ENCODE measurements at places on chromosomes 5 and 9.
A peak's percentile ranks its signal among the peaks of the same experiment; 100 is the strongest.

GRCh38 chr9:98667005-98667640 is 41.6 kb downstream of the GABBR2 start:
- no peak for DNase-seq

DNA sequence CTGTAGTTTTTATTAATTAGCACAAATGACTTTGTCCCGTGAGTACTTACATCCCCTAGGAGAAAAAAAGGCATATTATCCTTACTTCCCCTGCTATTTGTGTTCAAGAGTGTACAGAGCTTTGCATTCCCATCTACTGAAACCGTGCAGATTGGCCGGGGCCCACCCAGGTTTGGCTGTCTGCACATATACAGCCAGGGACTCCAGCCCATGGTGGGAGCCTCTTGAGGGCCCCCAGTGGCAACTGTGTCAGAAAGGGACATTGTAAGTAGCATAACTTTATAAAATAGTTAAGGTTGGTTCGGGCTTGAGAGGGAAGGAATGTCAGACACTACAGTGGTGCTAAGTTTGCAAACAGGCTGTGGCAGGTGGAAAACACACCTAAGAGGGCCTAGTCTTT is 24.7 kb downstream of the PHF2 start:
- DNase-seq, result no peak

GRCh38 chr5:94575196-94575595 is 43.2 kb downstream of the KIAA0825 start:
- DNase-seq, result no peak

DNA sequence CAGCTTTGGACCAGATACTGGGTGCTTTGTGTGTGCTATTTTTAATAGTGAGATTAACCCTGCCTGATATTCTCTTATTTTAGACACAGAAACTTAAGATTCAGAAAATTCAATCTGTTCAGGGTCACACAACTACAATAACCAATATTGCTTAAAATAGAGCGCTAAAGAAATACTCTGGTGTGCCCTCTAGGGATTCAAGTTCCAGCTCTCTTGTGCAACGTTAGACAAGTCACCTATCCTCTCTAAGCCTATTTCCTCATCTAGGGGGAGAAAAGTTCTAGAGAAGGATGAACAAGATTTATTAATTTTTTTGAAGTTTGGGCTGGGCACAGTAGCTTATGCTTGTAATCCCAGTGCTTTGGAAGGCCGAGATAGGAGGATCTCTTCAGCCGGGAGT is 2.1 kb upstream of the SCAI start:
- DNase-seq, result peak; percentile 61

GRCh38 chr5:112532654-112533360 is 113.7 kb upstream of the EPB41L4A start:
- no peak for DNase-seq

- no peak for DNase-seq
Observed at GRCh38 chr5:68533571-68534084, 318.1 kb downstream of the PIK3R1 start.

GRCh38 chr5:39578887-39579497 is 154.2 kb upstream of the DAB2 start:
- DNase-seq, result peak; percentile 13

DNA sequence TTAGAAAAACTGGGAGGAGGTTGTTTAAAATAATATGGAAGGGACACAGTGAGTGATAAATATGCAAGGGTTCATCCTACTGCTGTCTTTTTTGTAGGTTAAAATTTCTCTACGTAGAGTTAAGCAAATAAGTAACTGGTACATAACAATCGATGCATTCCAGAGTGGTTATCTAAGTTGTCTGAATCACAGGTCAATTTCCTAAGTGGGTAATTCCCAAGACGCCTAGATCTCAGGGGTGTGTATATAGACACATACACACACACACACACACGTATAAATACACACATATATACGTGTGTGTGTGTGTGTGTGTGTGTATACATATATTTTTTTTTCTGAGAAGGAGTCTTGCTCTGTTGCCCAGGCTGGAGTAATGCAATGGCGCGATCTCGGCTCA is 22.3 kb downstream of the CAAP1 start:
- peak; percentile 4 for DNase-seq

DNA sequence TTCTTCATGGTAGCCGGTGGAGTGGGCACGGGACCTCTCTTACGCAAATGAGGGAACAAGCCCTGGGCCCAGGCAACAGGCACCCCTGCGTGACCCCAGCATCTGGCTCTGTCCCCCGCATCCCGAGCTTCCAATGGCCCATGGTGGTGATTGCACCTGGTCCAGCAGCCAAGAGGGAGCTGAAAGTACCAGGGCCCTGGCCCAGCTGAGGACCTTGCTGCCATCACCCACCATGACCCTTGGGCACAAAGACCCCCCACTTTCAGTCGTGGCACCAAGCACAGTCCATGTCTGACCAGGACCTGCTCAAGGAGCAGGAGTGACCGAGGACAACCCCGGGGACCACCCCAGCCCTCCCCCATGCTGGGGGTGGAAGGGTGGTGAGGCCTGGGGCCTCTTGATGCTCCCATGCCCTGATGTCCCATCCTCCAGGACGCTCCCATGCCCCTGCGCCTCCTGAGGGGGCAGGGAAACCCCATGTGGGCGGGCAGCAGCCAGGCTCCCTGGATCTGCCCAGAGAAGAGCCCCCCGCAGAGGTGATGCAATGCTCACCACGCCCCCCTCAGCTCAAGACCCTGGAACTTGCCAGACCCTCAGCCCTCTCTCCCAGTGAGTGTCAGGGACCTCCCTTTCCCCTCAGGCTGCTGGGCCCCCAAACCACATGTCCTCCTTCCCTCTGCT is 123.9 kb downstream of the ADAMTS2 start:
- no peak for DNase-seq

DNA sequence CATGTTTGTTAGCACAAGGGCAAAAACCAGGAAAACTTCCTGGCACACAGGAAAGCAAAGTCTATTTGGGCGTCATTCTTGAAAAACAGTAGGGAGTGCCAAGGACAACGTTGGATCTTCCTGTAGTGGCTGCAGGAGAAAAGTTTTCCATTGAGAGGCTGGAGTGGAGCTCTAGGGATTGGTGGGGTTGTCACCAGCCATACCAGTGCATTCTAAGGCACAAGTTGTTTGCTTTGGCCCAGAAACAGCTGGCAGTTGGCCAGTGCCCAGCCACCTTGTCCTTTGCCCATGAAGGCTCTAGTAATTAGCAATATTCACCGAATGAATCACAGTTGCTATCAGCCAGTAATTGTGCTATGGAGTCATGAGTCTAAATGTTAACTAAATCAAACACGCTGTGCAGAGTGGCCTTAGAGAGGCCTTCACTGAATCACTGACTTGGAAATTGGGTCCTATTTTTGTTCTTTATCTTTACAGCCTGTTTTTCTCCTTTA is 26.4 kb downstream of the TNFSF15 start:
- DNase-seq, result peak; percentile 83

- no peak for DNase-seq
Observed at GRCh38 chr9:98598861-98599260, 109.9 kb downstream of the GABBR2 start.

- DNase-seq, result no peak
Observed at GRCh38 chr5:108638021-108638420, 109.7 kb upstream of the FER start.

- no peak for DNase-seq
Observed at GRCh38 chr5:175681968-175682340, 24.1 kb downstream of the HRH2 start.

- DNase-seq, result no peak
Observed at GRCh38 chr9:118940473-118940872, 428.8 kb downstream of the BRINP1 start.

GRCh38 chr5:57499262-57500050 is 16.8 kb upstream of the ACTBL2 start:
- DNase-seq, result peak; percentile 69

DNA sequence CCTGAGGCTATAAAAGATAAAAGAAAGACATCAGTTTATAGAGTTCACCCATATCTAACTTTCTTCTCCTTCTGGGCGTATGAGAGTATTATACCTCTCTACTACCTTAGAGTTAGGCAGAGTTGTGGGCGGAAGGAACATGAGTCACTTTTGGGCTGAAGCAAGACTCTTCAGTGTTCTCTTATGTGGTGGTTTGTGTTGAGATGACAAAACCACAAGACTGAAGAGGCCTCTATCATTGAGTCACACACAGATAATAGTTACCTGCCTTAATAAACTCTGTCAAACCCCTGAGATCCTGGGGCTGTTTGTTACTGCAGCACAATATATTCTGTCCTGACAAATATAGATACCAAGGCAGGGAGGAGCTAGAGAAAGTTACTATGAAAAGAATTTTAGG is 184.2 kb downstream of the EFNA5 start:
- DNase-seq, result peak; percentile 94

DNA sequence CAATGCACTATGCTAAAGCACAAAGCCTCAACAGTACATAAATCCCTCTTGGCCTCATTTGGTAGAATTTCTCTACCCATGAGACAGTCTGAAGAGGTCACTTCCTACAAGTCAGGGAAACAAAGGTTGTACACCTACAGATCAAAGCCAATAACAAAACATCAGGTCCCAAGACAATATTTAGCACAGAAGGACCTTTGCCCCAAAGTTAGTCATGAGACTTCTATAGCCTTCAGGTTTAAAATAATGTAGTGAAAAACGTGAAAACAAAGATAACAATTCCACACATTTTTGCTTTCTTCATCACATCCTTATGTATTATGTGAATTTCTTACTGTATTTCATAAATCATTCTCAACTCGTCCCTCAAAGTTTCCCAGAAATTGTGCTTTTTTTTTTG is 15.8 kb downstream of the AFF4 start:
- peak; percentile 6 for DNase-seq

GRCh38 chr5:81848362-81848880 is 97.5 kb upstream of the SSBP2 start:
- no peak for DNase-seq

- DNase-seq, result peak; percentile 96
Observed at GRCh38 chr5:122078116-122079110, at the start of gene LOX. TSS of gene LOX (minus strand) at chr5:122078259. CDS start at chr5:122077985, 274 bp downstream.

GRCh38 chr5:168438349-168438748 is 47.9 kb upstream of the RARS1 start:
- DNase-seq, result no peak

- DNase-seq, result peak; percentile 53
Observed at GRCh38 chr9:1008216-1008615, 31.8 kb downstream of the DMRT3 start.

- no peak for DNase-seq
Observed at GRCh38 chr5:10660135-10660534, 96.3 kb downstream of the ANKRD33B start.

DNA sequence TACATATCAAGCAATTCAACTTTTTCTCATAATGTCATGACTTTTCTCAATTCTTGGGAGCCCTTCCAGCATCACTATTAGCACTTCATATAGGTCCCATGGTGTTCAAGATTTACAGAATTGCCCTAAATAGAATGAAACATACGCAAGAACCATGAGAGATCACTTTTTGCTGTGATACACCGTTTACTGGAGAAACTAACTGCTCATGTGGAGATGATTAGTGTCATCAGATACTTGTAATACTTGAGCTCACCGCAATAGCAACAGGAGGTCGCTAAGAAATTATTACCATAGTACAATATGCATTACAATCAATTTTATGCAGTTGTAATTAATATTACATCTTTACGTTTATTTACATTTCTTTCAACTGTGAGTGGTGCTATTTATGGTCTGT is 4.8 kb upstream of the PCSK5 start:
- no peak for DNase-seq

DNA sequence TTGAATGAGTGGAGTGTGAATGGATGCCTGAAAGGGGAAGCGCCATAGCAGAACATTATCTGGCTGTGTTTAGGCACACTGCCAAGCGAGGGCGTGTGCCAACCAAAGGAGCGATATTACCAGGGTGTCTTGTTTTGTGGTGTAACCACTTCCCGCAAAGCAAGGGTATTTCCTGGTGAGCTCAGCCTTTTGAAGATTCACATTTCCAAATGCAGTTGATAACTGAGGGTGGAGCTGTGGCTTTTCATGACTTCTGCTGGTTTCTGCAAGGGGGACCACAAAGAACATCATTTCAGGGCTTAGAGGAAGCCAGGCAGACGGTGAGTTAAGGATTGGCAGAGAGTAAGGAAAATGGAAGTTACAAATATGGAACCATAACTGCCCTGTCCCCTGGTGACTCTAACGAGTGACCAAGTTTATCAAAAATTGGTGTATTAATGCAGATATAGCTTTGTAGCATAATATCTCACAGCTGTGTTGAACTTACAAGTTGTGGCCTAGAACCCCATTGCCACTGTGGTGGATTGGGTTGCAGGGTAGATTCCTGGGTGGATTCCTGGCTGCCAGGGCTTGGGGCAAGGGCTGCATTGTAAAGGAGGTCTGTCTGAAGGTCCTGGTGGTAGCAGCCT is 71.4 kb downstream of the RALGPS1 start:
- DNase-seq, result peak; percentile 97

DNA sequence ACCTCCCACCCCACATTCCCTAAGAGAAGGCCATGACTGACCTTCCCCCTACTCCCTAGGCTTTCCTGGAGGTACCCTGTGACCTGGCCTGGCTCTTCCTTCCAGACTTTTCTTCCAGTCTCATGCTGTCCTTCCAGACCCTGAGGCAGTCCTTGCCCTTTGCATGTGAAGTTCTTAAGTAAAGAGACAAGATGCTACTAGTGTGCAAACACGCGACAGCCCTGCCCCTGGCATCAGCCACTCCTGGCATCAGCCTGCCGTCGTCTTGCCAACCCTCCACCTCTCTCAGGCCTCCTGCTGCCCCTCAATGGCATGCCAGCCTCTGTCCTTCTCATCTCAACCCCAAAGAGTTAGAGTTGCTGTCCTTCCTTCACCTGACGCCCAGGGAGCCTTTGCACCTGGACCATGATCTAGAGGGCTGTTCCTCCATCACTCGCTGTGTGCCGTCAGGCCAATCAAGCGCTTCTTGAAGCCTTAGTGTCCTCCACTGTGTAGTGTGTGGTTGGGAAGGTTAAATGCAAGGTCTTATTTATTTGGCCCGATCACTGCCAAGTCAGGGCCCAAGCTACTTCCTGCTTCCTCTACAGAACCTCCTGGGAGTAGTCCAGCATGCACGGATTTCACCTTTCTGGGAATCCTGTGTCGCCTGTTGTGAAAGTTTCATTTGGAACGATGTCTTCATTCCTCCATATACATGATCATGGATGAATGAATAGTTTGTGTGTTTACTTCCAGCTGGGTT is 61.9 kb downstream of the WWC1 start:
- DNase-seq, result peak; percentile 20

DNA sequence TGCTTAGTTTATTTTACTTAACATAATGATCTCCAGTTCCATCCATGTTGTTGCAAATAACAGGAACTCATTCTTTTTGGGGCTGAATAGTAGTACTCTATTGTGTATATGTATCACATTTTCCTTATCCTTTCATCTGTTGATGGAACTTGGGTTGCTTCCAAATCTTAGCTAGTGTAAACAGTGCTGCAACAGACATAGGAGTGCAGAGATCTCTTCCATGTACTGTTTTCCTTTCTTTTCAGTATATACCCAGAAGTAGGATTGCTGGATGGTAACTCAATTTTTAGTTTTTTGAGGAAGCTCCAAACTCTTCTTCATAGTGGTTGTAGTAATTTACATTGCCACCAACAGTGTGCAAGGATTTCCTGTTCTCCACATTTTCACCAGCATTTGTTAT is 138.8 kb upstream of the POC5 start:
- peak; percentile 9 for DNase-seq

DNA sequence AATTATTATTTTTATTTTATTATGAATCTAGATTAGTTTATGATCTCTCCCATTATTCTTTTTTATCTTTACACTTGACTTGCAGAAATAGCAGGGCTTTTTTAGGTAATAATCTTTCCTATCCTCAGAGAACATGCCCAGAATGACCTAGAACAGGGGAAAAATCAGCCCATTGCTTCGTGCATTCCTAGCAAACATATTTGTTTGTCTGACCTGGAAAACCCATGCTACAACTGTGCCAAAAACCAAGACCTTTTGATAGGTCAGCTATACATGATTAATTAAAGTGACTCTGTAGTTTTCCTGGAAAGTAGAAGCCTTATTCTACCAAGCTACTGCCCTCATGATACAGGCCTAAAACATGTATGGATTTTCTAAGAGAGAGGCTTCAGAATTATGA is 24.1 kb upstream of the CCDC112 start:
- no peak for DNase-seq

Measured in MCF 10A (cell line).